Mammary epithelial cell (primary cell): ENCODE measurements at places on chromosomes 4 and X.

DNA sequence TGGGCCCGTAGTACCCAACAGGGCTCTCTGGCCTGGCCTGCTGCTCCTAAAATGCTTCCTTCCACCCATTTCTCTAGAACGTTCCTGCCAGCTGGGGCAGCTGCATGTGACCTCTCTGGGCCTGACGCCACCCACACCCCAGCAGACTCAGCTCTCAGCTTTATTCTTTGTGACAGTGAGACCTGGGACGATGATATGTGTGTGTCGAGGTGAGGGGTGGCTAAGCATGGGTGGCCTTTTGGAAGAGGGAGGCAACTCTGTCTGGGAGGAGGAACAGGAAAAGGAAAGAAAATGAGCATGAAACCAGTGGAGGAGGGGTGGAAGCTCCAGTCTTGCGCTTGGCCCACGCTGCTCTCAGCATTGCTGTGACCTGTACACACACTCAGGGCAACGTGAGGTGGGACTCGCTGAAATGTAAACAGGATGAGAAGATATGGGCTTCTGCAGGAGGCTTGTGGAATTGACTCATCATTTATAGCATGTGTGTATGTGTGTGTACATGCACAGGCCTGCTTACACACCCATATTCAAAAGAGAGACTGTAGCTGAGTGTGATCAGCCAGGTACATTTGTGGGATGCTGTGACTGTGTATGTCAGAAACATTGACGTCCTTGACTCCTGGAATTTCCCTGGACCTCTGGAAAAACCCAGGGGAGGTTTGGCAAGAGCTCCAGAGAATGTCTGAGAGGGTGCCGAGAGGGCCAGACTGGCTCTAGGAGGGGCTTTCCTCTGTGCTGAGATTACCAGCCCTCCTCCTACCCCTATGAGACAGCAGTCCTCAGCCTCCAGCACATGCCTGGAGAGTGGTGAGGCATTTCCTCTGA lies 137.9 kb downstream of the PJA1 start:
- peak; percentile 97 for DNase-seq

GRCh38 chr4:144338148-144338547 lies 197.6 kb upstream of the GYPA start:
- DNase-seq = no peak

DNA sequence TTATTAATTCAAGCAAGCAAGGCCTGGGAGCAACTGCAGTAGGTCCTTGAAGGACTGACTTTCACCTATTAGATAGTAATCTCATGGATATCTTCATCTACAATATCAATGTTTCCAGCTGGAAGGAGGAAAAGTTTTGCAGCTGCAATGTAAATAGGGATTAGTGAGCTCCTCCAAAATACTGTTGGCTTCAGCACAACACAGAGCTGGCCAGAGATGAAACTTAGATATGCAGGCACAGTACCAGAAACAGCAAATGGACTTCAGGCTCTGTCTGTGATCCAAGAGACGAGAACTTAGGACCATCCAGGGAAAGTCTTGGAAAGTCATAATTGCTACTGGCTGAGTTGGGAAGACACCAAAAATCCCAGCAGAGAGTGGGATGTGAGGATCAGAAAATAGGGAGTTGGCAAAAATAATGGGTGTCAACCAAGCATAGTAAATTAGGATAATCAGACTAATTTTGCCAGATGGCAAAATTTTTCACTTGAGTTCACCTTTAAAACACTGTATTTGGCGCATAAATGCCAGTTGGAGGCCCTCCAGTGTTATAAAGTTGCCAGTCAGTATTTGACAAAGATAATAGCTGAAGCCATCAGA lies 57.5 kb downstream of the PARM1 start:
- DNase-seq = no peak

GRCh38 chr4:185143601-185143969 lies 519 bp downstream of the SLC25A4 start:
- DNase-seq = peak; percentile 53

DNA sequence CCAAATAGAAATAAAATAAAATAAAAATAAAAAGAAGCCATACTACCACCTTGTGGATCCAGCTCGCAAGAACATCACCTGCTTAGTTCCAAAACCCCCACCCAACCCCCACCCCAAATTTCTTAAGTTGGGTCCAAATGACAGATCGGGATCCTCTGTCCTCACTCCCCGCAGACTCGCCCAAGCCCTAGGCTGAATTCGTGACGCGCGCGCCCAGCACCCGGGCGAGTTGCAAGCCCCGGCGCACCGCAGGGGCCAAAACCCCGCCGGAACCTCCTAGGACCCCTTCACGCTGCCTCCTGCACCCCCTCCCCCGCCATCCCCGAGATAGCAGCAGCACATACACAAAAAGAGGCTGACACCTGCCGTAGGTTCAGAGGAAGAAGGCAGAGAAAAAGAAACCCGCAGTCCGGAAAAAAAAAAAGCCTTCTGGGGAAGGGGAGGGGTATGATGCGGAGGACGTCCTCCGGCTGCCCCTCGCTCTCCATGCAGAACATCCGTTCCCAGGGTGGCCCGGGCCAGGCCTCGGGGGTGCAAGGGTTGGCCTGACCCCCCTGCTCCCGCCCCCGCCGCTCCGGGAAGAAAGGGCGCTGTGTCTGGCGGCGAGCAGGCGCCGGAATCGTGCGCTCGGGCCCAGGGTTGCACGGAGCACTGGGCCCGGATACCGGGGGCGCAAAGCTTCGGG lies 2.6 kb downstream of the NLGN4X start:
- peak; percentile 3 for DNase-seq

DNA sequence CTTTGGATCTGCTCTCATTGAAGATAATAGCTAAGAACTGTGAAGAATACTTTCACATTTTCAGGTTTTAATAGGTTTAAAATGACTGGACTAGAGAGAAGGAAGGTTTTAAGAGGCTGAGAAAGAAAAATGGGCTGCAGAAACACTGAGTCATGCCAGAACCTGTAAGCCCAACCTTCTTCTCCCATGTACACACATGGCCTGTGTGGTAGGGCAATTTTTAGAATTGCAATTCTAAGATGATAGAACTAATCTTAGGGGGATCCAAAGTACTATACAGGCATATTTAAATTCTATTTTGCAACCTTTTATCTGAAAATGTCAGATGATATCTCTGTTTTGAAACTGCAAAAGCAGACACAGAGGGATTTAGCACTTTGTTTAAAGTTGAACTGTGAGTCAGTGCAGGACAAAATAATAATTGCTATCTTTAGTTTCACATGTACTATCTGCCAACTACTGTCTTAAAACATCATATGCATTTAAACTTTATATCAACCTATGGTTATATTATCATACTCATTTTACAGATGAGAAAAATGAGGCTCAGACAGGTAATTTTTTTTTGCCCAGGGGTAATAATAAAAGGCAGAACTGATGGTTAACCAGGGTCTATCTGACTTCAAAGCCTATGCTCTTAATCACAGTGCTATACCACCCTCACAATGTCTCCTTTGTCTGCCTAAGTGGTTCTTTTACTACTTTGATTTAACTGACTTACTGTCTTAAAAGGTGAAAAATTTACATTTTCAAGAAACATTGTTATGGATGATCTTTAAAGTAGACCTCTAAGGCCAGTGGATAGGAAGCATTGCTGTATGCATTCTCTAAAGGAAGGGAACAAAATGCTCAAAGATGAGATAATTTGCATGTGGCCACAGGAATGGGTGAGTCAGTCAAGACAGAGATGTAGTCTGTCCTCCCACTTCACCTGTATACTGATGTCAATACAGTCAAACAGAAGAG lies 4.3 kb downstream of the TMPRSS11E start:
- DNase-seq = peak; percentile 77

- peak; percentile 84 for DNase-seq
These were observed 110.3 kb downstream of the AREG start for GRCh38 chr4:74555231-74555630.

DNA sequence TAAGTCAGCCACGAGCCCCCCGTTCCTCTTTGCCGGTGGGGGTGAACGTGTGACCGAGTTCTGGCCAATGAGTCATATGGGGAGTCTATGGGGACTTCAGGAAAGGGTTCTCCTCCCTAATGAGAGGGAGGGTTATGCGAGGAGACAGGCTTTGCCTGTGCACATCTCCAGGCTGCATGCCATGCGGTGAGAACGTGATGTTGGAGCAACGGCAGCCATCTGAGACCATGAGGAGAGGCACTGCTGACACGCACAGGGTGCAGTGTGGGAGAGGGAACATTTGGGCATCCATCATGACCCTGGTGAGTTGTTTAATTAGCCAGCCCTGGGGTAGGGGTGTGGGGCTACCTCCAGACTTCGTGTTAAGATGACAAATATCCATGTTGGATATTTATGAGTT lies 55.8 kb downstream of the ABLIM2 start:
- no peak for DNase-seq

DNA sequence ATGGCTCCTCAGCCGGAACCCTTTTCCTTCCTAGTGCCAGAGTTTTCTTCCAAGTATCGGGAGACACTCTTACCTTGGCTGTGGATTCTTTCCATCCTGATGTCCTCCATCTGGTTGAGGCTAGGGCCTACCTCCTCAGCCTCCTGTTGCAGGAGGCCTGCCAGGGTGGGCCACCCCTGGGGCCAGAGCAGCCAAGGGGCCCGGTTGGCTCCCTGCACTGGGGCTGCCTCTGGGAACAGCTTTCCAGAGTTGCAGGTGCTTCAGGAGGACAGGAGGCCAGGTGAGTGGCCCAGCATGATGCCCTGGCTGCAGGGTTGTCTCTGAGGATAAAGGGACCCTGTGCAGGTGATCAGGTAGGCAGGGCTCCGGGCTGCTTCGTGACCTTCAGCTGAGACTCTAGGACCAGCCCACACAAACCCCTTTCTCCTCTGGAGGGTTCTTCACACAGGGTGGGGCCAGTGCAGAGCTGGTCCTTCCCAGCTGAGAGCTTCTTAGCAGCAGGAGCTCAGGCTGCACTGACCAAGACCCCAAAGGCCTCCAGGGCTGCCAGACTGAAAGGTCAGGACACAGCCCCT lies 5.3 kb upstream of the GPR78 start:
- DNase-seq = no peak

- DNase-seq = no peak
These were observed 17.4 kb downstream of the GALNT7 start for GRCh38 chr4:173185847-173186510.

- DNase-seq = peak; percentile 33
These were observed 680 bp downstream of the MAEA start for GRCh38 chr4:1290165-1290977.

DNA sequence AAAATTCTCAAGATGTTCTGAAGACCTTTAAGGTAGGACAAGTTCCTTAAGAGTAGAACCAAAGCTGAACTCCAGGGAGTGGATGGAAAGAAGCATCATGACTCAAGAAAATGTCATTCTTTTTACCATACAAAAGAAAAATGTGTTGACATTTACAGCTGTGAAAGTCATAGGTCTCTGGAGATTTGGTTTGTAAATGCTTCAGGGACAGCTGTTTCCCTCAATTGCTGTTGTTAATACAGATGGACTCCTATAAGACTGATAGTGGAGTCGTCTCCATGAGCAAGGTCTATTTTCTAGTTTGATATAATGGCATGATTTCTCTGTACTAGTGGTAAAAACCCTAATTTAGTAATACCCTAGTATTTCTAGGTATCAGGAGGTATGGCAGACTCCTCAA lies 101.7 kb downstream of the PHOX2B start:
- DNase-seq = no peak

DNA sequence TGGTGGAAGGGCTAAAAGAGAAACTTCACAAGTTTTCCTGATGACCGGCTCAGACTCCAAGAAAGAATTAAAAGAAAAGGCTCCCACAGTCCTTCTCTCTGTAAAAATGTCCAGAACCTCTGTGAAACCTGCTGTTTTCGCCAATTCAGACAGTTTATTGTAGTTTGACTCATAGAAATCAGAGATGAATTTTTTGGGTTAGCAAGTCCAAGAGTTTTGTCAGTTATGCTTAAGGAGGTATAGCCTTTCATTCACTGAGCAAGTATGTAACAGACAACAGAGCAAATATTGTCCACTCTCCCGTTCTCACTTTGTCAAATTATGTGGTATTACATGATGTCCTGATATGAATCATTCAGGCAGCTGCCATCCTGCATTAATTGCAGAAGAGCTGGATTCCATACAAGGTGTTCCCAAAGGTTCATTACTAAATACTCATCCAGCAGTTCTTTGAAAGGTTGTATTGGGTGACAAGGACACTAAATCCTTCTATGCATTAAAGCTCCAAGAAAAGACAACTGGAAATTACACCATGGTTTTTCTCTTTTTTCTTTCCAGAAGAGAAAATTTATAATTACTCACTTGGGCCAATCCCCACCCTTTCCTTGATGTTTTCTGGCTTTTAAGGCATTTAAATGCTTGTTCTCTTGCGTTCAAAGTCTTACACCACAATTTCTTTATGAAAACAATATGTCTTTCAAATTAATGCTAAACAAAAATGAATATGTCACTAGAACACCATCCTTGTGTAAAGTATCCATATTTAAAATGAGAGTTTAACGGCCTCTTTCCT lies 30.0 kb upstream of the PLAC1 start:
- DNase-seq = peak; percentile 57

DNA sequence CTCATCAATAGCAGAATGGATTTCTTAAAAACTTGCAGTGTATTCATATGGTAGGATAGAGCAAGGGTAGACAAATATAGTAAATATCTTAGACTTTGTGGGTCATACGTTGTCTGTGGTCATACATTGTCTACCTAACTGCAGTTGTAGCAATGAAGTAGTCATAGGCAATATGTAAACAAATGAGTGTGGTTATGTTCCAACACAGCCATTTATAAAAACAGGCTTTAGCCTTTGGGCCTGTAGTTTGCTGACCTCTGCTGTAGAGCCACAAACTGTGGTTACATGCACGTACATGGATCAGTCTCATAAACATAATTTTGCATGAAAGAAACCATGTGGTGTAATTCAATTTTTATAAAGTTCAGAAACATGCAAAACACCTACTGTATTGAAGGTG lies 98.9 kb downstream of the LARP1B start:
- peak; percentile 46 for DNase-seq

DNA sequence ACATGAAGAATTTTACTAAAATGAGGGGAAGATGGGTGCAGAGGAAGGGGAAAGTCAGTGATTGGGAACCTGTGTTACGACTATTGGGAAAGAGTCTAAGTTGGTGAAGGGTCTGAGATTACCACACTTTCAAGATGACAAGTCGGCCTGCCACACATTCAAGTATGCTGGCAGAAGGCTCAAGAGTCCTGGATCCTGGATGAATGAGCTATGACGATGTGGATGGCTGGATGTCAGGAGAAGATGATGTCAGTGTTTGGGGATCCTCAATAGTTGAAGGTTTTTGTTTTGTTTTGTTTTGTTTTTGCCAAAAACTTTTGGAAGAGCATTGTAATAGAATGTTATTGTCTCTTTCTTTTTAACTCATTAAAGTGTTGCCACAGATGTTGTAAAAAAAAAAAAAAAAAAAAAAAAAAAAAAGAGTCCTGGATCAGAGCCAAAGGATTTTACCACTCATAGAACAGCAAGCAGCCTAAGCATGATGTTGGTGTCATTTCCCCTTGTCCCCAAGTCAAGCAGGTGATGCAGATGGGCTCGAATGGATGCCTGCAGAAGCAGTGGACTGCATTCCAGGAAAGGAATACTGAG lies 120.6 kb downstream of the REELD1 start:
- no peak for DNase-seq
